ENCODE measurements at places on chromosomes 16 and 17.

- no peak for DNase-seq
These were observed 4.1 kb downstream of the RAP1GAP2 start for GRCh38 chr17:2800367-2800766.

- DNase-seq: no peak
These were observed 32.4 kb downstream of the SMARCE1 start for GRCh38 chr17:40615068-40615840.

DNA sequence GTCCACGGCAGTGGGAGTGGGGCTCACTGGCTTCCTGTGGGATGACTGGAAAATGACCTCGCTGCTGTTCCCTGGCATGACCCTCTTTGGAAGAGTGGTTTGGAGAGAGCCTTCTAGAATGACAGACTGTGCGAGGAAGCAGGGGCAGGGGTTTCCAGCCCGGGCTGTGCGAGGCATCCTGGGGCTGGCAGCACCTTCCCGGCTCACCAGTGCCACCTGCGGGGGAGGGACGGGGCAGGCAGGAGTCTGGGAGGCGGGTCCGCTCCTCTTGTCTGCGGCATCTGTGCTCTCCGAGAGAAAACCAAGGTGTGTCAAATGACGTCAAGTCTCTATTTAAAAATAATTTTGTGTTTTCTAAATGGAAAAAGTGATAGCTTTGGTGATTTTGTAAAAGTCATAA lies 7.8 kb upstream of the RNF213 start:
- DNase-seq: peak; percentile 75

DNA sequence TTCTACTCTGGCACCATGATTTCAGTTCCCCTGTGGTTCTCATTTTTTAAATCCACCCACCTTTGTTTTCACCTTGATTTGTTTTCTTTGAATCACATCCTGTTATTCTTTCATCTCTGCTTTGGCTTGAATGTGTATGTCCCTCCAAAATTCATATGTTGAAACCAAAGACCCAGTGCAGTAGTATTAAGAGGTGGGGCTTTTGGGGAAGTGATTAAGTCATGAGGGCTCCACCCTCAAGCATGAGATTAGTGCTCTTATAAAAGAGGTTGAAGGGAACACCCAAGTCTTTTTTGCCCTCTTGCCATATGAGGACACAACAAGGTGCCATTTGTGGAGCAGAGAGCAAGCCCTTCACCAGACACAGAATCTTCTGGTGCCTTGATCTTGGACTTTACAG lies 382.3 kb downstream of the SLC39A11 start:
- no peak for DNase-seq

DNA sequence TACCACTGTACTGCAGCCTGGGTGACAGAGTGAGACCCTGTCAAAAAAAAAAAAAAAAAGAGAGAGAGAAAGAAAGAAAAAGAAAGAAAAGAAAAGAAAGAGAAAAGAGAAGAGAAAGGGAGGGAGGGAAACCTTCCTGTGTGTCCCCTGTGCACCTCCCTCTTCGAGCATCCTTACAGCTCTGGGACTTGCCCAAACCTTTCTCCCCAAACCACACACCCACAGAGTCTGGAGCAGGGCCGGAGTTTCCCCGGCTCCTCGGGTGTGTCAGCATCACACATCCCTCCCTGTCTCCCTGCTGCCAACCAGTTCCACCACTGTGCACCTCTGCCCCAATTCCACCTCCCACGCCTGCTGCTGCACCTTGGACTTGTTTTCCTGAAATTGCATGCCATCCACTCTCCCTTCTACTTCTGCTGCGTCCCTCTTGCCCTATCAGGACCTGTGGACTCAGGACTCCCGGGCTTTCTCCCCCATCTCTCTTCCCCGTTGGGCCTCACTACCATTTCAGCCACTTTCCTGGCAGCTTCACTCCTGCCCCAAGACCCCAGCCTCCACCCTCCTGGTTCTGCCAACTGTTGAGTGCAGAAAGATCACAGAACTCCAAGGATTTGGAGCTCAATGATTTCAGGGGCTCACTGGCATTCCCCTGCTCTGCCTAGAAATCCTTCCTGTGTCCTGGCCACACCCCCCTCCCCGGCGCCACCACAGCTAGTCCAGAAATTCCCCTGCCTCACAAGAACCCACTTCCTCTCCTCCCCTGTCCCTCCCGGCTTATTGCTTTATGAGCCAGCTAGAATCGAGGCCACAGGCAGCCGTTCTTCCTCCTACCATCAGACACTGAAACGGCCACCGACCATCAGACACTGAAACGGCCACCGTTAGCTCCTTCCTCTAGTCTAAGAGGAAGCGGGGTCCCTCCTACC lies 3.7 kb upstream of the CDK3 start:
- DNase-seq: no peak

DNA sequence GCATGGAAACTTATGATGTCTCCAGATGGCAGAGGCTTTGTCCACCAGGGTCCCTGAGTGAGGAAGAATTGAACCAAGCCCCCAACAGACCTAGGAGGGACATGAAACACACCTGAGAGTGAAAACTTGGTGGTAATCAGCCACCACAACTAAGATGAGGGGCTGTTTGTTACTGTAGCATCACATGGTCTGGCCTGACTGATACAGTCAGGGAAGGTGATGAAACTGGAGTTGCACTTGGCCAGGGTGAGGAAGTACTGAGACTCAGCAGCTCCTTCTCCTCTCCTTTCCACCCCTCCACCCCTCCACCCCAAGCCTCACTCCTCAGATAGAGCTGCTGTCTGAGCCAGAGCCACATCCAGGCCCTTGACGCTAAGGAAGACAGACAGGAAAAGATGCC lies 37.2 kb downstream of the C16orf82 start:
- DNase-seq: no peak

- DNase-seq: no peak
These were observed 680.8 kb upstream of the CDH8 start for GRCh38 chr16:62717026-62717425.

GRCh38 chr16:80602894-80603293 lies 62.1 kb downstream of the DYNLRB2 start:
- no peak for DNase-seq

DNA sequence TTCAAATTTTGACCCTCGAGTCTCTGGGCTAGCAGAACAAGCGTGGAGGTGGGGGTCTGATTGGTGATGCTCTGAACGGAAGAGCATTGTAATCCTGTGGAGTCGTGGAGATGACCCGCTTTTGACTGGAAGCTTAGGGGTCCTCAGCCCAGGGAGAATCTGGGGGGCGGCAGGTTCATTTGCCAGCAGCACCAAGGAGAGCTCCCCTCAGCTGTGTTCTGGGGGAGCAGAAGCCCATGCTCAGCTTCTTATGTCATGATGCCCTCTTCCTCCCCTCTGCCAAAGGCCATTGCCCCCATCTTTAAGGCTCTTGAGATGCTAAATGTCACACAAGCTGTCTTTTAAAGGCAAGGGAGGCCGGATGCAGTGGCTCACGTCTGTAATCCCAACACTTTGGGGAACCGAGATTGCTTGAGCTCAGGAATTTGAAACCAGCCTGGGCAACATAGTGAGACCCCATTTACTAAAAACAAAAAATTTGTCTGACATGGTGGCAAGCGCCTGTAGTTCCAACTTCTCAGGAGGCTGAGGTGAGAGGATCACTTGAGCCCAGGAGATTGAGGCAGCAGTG lies 19.3 kb downstream of the LDHD start:
- DNase-seq: no peak

GRCh38 chr16:17759451-17760390 lies 289.0 kb upstream of the XYLT1 start:
- no peak for DNase-seq

DNA sequence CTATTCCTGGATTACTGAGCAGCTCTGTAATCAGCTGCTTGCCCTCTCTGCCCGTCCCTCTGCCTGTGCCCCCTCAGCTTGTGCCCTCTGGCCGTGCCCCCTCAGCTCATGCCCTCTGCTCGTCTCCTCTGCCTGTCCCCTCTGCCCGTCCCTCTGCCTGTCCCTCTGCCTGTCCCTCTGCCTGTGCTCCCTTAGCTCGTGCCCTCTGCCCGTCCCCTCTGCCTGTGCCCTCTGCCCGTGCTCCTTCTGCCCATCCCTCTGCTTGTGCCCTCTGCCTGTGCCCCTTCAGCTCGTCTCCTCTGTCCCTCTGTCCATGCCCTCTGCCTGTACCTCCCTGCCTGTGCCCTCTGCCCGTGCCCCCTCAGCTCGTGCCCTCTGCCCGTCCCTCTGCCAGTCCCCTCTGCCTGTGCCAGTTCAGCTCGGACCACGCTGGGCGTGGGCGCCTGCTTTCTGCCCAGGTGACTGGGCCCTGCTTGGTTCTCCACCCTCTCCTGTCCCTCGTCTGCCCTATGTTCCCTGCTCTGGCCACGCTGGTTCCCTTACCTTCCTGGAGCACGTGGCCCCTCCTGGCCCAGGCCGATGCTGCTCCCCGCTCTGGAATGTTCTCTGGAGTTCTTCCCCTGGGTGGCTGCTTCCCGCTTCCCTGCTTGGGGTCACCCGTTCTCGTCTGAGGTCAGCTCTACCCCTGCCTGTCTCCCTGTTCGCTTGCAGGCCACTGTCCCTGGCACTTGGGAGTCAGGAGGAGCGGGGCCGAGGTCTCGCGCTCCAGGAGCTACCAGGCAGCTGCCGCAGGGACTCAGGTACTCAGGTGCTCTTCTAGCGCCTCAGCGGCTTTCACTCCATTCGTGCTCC lies 63.9 kb downstream of the BANP start:
- no peak for DNase-seq

GRCh38 chr16:10558746-10559641 lies 21.4 kb downstream of the EMP2 start:
- DNase-seq: no peak

GRCh38 chr17:43010667-43011308 lies 4.2 kb downstream of the IFI35 start:
- DNase-seq: no peak

GRCh38 chr17:3659541-3660111 lies 8.8 kb downstream of the TAX1BP3 start:
- DNase-seq: no peak

- no peak for DNase-seq
These were observed 3.2 kb upstream of the C1QTNF1 start for GRCh38 chr17:79020631-79021301.

DNA sequence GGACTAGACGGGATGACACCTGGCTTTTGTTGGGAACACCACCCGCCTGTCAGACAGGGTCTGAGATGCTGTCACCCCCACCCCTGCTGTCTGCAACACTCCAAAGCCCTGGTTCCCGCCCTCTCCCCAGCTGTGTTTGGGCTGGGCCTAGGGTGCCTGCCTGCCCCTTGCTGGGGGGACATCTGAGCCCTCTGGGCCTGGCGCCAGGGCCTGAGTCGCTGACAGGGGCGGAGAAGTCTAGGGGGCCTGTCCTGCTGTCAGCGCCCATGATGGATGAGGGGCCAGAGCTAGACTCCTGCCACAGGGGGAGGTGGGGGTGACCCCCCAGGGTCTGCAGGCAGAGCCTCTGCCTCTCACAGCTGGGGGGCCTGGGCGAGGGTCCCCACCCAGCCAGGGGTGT lies 7.6 kb upstream of the PKMYT1 start:
- DNase-seq: no peak

- DNase-seq: no peak
These were observed 26.6 kb downstream of the UNK start for GRCh38 chr17:75811174-75811573.

- no peak for DNase-seq
These were observed 15.4 kb downstream of the ZFPM1 start for GRCh38 chr16:88468275-88469129.
